ENCODE measurements at places on chromosomes 11 and 22.

DNA sequence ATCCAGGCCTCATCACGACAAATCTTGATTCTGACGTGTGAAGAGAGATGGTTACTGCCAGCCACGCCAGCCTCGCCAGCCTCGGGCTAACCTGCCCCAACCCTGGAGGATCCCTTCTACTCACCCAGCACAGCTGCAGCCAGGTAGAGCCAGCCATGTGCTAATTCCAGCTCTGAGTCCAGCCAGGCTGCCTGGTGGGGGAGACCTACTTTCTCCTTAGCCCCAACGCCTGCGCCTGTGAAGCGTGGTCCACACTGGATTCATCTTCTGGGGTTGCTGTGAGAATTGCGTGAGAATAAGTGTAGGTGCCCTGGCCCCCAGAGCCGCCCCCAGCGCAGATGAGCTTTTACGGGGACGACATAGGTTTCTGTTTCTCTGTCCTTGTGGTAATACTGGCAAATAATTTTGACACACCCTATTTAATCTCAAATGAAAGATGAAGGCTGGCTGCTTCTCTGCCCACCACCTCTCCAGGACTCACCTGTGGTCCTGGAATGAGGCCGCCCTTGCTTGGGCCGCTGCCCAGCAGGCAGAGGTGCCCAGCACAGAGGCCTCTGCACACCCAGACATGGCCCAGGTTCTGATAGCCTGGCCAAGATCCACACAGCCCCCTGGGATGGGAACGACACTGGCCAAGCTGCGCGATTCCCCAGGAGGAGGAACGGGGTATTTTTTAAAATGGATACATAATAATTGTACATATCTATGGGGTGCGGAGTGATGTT lies 528.4 kb downstream of the TBC1D22A start:
- DNase-seq, result no peak

- DNase-seq, result no peak
These were observed 109.6 kb upstream of the POU2AF2 start for GRCh38 chr11:111135778-111136570.

GRCh38 chr22:37924386-37925065 lies 18.4 kb downstream of the MICALL1 start:
- DNase-seq, result no peak

DNA sequence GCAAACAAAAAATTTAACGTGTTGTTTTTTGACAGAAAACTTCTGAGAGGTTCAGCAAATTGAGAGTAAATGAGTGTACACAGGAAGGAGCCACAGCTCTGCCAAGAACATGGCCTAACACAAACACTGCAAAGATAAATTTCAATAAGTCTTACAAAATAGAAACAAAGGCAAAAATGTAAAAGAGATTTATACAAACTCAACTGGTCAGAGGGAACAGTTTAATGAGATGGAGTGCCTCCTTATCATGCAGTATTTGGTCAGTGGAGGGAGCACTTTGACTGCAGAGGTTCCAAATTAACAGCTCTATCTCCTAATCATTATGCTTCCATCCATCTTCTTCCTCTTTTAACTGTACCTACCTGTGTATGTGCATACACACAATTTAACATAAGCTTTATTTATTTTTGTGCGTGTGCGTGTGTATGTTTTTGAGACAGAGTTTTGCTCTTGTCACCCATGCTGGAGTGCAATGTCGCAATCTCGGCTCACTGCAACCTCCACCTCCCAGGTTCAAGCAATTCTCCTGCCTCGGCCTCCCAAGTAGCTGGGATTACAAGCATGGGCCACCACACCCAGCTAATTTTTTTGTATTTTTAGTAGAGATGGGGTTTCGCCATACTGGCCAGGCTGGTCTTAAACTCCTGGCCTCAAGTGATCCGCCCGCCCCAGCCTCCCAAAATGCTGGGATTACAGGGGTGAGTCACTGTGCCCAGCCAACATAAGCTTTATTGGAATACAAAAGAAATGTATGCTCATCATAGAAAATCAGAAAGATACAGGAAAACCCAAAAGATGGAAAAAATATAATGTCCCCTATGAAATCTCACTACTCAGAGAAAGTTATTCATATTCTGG lies 111.9 kb downstream of the MRTFA start:
- no peak for DNase-seq

GRCh38 chr11:8220261-8221045 lies 43.2 kb downstream of the LMO1 start:
- no peak for DNase-seq

GRCh38 chr11:68998390-68998911 lies 14.6 kb downstream of the MRGPRF start:
- DNase-seq, result no peak

GRCh38 chr22:39546889-39547586 lies 14.5 kb upstream of the RPS19BP1 start:
- DNase-seq, result no peak

- DNase-seq, result no peak
These were observed 4.0 kb upstream of the PRDM11 start for GRCh38 chr11:45142241-45143055.

DNA sequence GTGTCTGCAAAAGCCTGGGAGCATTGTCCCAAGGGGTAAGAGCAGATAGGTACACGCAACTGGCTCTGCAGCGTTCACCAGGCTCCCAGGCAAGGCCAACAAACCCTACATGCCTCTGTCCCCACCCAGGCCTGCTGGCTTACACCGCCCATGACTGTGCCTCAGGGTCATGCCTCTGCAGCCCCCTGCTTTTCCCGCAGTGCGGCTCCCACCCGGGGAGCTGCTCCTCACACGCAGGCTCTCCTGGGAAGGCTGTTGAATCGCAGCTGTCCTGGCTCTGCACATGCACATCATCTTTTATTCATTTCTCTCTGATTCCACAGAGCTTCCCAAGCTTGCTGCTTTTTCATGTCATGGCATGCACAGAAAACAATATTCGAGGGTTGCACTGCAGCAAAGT lies 29.2 kb upstream of the B3GAT1 start:
- no peak for DNase-seq

DNA sequence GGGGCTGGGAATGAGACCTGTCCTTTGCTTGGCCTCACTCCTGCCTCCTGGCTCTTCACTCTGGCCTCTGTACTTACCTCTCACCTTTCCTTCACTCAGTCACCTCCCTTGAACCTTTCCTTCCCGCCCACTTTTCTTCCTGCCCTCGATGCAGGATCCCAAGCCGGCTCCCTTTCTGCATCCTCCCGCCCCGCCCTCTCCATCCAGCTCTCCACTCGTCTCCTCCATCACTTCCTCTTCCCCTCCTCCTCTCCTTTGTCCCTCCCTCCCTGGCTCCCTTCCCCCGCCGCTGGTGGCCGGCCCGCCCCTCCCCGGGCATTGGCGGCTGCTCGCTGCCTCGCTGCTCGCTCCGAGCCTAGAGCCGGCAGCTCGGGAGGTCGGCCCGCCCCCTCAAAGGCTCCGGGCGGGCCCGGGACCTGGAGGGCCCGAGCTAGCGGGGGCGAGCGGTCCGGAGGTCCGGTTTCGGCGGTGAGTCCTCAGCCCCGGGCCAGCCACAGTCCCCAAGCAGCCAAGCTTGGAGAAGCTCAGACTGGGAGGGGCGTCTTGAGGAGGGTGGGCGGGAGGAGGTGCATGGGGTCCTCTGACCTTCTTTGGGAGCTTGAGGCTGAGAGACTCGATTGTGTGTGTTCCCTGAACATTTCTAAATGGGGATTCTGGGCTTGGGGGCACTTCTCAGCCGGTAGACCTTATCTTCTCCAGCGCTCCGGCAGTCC lies 13.8 kb downstream of the PHLDB1 start:
- peak; percentile 89 for DNase-seq

- no peak for DNase-seq
These were observed 48.0 kb downstream of the BID start for GRCh38 chr22:17726006-17726927.

GRCh38 chr11:824292-824880 lies 3.3 kb upstream of the CRACR2B start:
- DNase-seq, result no peak

DNA sequence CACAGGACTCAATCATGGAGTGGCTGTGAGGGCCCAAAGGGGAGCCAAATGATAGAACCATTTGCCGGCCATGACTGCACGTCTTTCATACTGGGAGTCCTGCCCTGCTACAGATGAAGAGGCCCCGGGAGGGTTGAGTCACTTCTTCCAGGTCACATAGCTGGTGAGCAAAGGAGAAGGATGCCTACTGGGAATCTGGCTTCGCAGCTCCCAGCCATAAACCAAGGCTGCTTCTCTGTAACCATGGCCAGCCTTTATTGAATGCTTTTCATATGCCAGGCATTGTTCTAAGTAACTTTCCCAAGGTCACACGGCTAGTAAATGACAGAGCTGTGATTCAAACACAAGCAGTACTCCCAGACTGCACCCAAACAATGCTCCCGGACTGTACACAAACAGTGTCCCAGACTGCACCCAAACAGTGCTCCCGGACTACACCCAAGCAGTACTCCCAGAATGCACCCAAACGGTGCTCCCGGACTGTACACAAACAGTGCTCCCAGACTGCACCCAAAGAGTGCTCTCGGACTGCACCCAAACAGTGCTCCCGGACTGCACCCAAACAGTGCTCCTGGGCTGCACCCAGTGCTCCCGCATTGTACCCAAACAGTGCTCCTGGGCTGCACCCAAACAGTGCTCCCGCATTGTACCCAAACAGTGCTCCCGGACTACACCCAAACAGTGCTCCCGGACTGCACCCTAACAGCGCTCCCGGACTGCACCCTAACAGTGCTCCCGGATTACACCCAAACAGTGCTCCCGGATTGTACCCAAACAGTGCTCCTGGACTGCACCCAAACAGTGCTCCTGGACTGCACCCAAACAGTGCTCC lies 89.8 kb downstream of the FBXO7 start:
- DNase-seq, result no peak

- peak; percentile 82 for DNase-seq
These were observed 759 bp upstream of the PEX16 start for GRCh38 chr11:45918331-45918941.

DNA sequence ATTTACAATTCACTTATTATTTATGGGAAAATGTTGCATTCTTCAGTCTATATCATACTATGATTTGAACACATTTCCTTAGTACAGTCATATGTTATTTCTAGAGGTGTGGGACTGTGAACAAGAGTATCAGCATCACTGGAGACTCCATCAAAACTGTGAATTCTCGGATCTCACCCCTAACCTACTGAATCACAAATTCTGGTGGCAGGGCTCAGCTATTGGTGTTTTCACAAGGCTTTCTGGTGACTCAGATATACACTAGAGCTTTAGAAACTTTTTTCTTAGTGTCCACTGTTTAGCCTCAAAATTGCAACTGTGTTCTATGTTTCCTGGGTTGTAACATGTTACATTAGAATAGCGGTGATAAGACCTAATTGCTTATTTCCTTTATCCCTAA lies 352.9 kb upstream of the DDI1 start:
- no peak for DNase-seq

DNA sequence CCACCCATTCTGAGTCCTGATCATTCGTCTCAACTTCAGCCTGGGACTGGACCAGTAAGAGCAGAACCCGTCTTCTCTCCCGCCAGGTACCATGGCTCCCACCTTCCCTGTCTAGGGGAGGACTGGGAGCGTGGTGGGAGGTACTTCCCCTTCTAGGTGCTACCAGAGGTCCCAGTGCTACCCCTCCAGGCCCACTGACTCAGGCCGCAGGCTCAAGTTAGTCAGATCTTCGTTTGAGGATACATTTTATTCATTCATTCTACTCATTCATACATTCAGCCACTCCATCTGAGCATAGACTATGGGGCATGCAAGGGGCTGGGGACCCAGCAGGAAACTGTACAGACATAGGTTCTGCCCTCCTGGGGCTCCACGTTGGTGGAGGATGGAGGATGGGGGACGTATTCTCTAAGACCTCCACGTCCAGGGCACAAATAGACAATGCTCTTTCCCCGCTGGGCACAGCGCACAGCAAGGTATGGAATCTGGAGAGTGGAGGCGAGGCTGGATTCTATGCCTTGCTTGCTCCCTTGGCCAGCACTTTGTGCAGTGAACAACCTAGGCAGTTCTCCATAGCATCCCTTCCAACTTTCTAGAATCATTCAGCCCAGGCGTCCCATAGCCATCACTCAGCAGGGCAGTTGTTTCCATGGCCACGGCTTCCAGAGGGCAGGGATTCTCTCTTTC lies 1.0 kb upstream of the RAB3IL1 start:
- DNase-seq, result peak; percentile 3

DNA sequence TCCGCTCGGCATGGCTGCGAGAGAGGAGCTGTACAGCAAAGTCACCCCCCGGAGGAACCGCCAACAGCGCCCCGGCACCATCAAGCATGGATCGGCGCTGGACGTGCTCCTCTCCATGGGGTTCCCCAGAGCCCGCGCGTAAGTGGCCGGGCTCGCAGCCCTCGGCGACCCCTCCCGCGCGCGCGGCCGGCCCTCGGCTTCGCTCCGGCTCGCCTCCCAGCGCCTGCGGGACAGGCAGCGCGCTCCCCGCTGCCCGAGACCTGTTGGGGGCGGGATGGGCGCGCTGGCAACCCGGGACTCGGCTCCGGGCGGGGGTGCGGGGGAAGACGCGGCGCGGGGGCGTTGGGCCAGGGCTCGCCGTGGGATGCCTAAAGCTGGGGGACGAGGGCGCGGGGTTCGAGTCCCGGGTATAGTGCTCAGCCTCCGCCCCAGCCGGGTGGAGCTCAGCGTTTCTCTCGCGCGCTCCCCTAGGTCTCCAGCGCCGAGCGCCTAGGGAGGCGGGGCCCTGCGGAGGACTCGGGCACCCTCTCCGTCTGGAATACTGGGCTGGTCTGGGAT lies 630 bp downstream of the UBASH3B start:
- peak; percentile 69 for DNase-seq

GRCh38 chr11:35714882-35715627 lies 52.5 kb downstream of the TRIM44 start:
- DNase-seq, result no peak

DNA sequence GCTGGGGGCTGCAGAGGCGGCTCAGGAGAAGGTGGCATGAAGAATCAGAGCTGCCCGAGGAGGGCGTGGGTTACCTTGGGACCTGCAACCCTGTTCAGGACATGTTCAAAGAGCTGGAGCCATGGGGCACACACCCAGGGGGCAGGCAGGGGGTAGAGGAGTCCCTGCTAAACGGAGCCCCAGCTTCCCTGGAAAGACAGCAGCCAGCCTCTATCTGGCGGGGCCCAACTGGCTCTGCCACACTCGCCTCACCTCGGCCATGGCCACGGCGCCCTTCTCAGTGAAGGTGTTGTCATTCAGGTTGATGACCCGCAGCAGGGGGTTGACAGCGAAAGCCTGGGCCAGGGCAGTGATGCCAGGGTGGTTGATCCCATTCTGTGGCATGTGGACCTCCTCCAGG lies 17.0 kb upstream of the CHADL start:
- DNase-seq, result no peak

- DNase-seq, result no peak
These were observed 51.2 kb upstream of the PRR5 start for GRCh38 chr22:44650806-44651205.

DNA sequence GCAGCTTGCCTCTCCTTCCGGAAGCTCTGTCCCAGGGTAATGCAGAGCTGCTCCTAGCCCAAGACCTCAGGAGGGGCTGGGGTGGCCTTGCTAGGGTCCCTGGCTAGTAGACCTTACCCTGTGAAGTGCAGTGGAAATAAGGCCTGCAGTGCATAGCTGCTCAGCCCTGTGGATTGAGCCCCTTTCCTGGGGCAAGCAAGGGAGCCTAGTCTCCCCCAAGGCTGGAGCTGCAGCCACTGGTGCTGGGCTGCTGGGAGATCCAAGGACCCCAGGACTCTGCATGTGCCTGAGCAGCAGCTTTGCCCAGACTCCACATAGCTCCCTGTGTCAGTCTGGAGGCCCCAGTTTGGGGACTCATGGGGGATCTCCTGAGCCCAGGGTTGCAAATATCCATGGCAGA lies 57.9 kb downstream of the FANCF start:
- no peak for DNase-seq

- no peak for DNase-seq
These were observed 71.9 kb downstream of the PLEKHA7 start for GRCh38 chr11:16942342-16942741.

- DNase-seq, result no peak
These were observed 19.2 kb downstream of the FAM168A start for GRCh38 chr11:73578592-73579185.

- no peak for DNase-seq
These were observed 1.3 kb downstream of the CSNK1E start for GRCh38 chr22:38315823-38316363.

Data from iPS-NIHi11 (cell line).